ENCODE measurements at places on chromosomes 1 and 21.

DNA sequence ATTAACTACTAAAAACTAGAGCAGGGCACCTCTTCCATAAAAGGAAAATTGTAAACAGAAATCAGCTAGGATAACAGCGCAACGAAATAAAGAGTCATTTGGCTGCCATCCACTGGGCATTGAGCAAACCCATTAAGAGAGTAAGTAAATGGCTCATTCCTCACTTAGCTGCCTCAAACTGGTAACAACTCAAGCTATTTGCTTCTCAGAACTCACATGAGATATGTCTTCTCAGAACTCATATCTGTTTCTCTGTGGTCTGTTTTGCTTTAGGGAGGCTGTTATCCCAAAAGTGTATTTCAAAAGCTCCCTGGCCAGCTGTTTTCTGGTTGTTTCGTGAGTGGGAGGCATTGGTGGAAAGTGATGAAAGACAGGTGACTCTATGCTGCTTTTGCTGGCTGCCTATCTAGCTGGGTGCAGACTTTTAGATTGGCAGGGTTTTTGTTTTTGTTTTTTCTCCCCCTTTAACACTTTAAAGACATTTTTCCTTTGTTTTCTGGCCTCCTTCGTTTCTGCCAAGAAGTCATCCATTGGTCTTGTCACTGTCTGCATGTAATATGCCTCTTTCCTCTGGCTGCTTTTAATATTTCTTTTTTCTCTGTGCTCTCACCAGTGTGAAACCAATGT is 269.2 kb upstream of the RGS18 start:
- no peak for DNase-seq

GRCh38 chr1:3393987-3394920 is 60.2 kb upstream of the ARHGEF16 start:
- no peak for DNase-seq

- DNase-seq, result no peak
These were observed 3.7 kb upstream of the AUNIP start for GRCh38 chr1:25862785-25863485.

DNA sequence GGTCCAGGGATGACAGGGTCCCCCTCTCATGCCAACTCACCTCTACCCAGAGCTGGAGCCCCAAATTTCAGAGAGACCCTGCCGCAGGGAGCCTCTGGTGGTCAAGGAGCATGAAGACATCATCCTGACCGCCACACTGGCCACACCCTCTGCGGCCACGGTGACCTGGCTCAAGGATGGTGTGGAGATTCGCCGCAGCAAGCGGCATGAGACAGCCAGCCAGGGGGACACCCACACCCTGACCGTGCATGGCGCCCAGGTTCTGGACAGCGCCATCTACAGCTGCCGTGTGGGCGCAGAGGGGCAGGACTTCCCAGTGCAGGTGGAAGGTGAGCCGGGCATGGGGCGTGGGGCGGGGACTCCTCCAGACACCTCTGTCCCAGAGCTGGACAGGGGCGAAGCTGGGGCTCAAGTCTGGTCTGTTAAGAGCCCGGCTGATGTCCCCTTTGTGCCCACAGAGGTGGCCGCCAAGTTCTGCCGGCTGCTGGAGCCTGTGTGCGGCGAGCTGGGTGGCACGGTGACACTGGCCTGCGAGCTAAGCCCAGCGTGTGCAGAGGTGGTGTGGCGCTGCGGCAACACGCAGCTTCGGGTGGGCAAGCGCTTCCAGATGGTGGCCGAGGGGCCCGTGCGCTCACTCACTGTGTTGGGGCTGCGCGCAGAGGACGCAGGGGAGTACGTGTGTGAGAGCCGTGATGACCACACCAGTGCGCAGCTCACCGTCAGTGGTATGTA is 66.0 kb downstream of the OBSCN start:
- DNase-seq, result no peak

DNA sequence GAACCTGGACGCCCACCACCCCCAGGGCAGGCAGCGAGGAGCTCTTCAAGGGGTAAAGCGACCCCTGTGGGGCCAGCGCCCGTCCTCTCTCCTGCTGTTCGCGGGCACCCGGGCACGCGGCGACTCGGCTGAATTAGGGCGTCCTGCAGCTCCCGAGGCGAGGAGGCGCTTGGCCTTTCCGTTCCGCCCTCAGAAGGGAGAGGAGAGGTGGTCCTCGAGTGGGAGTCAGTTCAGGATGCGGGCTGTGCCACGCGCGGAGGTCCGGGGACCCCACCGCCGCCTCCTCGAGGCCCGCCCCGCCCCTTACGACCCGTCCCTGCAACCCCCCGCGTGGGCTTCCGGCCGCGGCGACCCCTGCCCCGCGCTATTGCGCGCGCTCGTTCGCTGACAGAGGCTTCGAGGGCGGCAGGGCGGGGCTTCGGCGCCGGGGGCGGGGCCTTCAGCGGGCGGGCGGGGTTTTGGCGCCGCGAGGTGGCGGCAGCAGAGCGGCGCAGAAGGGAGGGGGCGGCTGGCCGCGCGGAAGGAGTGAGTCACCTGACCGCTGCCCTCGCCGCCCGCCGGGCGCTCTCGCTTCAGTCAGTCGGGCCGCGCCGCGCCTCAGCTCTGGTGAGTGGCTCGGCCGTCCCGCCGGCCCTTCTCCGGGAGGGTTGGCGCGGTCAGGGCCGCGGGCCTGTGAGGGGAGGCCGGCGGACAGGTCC is at the start of gene BACH1:
BACH1 (plus strand) TSS at position 575 of the 698 bp plus-strand sequence. CDS start 22,359 bp downstream, outside the sequence.
- DNase-seq, result peak; percentile 84

- no peak for DNase-seq
These were observed at the start of gene F11R for GRCh38 chr1:161020509-161021164. F11R (minus strand) TSS chr1:161021152; CDS start chr1:161021073, 79 bp downstream.

GRCh38 chr1:111833334-111833733 is 77.6 kb downstream of the DDX20 start:
- DNase-seq, result no peak

- DNase-seq, result no peak
These were observed 11.0 kb upstream of the CDC42 start for GRCh38 chr1:22041505-22041904.

Measured in RCC 7860 (cell line).